Ascending aorta (tissue), 2 donors: ENCODE measurements at places on chromosomes 3 and 15.

DNA sequence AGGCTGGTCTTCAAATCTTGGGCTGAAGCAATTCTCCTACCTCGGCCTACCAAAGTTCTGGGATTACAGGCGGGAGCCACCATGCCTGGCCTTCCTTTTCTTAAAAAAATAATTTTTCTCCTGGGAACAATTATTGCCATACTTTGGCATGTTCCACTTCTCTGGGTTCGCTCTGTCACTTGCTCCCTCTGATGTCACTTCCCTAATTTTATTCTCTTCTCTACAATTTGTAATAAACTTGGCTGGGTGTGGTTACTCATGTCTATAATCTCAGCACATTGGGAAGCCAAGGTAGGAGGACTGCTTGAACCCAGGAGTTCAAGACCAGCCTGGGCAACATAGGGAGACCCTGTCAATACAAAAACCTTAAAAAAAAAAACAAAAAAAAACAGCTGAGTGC lies 6.1 kb upstream of the IMPDH2 start:
- no peak for DNase-seq

DNA sequence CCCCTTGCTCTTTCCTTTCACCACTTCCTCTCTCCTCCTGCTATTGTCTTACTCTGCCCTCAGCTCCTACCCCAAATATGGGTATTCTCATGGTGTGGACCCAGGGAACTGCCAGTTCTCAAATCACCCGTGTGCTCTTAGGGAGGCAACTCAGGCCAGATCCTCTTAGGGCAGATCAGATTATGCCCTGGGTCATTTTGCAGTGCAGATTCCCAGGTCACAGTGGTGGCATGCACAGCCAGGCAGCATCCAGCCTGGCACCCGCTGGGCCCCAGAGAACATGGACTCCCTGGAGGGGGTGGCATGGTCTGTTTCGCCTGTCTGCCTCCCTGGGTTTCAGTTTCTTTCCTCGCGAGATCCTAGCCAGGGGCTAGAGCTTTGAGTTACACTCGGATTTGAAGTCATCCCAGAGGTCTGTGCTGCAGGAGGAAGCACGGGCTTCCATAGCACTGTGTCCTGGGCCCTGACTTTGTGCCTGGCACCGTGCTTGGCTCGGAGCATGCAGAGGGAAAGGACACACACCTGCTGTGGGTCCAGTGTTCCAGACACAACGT lies 96.1 kb downstream of the TOP2B start:
- DNase-seq, result no peak

DNA sequence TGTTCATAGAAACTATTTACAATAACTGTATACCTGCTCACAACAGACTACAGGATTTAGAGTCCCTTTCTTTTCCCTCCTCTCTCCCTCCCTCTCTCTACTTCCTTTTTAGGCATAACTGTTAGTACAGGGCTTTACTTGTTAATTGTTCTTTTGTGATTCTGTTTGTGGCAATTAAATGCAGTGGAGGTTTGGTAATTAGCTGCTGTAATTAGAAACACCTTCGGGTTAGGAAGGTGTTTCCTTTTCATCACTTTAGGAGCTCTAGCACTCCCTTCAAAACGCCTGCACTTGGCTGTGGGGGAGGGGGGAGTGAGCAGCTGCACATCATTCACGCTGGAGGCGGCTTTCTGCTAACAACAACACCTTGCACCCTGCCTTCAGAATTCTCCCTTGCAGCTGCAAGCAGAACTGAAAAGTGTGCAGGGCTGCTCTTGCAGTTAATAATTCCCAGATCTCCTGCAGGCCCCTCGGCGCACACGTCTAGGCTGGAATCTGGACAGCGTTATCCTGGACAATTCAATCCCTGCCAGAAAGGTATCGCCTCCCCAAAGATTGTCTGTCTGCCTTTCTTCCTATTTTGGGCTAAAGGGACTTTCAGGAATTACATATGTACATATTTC lies 242.6 kb upstream of the RGMA start:
- no peak for DNase-seq

DNA sequence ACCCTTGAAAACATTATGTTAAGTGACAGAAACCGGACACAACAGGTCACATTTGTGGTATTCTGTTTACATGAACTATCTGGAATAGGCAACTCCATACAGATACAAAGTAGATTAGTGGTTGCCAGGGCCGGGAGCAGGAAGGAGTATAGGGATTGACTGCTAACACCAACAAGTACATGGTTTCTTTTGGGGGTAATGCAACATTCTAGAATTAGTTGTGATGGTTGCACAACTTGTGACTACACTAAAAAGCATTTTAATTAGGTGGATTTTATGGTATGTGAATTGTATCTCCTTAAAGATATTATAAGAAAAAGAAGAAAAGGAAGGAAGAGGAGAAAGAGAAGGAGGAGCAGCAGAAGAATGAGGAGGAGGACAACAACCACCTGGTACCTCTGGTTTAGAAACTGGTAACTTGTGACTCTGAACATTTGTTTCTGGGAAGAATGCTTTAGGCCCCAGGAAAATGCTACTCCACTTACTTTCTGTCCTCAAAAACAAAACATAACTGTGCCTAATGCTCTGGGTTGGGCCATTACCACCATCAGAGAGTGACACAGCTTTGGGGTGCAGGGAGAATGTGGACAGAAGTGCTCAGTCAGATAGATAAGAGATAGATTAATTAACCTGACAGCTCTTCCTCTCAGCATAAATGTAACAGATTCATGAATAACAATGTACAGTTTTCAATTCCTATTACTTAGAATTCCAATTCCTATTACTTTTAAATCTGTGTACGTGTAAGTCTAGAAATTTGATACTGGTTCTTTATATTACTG lies 20.3 kb downstream of the SETMAR start:
- DNase-seq, result no peak

GRCh38 chr3:160393346-160394008 lies 5.5 kb downstream of the IFT80 start:
- no peak for DNase-seq

DNA sequence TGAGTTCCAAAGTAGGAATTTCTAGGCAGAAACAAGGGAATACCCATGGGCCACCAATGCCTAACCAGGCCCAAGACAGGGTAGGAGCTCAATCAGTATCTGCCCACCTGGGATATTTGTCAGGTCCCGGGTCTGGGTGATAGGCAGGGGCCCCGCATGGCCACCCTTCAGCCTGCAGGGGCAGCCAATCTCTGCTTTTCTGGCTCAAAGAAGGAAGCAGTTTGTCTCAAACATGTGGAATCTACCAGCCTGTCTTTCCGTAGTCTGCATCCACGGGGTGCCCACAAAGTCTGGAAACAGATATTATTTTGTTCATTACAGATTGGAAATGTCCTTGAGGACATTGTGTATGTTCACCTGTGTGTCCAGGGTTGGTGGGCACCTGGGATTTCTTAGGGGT lies 56.2 kb downstream of the CEMIP start:
- no peak for DNase-seq

GRCh38 chr3:112606098-112606497 lies 34.8 kb downstream of the CCDC80 start:
- DNase-seq, result no peak

DNA sequence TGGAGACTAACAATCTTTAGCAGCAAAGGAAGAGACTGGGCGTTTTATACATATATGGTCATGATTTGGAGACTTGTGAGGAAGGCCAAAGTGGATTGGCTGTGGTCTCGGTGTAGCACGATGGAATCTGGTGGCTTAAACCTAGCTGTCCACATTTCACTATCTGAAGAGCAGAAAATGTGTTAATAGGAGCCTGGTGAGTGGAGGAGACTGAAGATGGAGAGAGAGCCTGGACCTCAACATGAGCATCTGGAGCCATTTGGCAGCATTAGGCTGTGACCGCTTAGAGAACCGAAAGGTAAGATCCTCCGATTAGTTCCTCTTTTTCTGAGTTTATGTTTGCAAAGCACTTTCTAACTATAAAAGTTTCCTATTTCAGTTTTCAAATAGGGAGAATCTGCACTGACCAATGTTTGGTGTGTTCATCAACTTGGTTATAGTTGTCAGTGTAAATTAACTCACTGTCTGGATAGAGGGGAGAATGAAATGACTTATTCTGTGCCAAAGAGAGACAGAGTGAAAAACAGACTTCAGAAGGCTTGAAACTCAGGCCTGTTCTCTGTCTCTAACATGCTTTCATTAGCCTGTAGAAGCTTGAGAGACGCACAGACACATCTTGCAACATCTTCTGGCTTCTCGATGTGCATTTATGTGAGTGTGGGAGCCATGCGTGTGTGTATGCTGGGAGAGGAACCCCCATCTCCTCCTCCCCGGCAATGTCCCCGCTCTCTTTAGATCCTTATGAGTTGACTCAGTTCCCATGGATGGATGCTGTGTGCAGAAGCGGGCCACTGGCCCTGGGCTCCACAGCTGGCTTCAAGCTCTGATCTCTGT lies 244.7 kb upstream of the TBL1XR1 start:
- no peak for DNase-seq

- DNase-seq, result no peak
Measured at GRCh38 chr15:39640665-39641064, 59.8 kb downstream of the THBS1 start.

GRCh38 chr3:139234491-139234890 lies 109.3 kb upstream of the MRPS22 start:
- DNase-seq, result no peak

GRCh38 chr3:72018343-72018984 lies 233.5 kb upstream of the PROK2 start:
- no peak for DNase-seq

- DNase-seq, result no peak
Measured at GRCh38 chr3:127787571-127788365, 34.5 kb downstream of the MGLL start.
